ENCODE measurements at places on chromosomes 12 and 14. TPM values are rescaled to one million over a fixed set of nuclear protein-coding genes. Genes with fewer than 3 reads are reported as not detected.

The ALDH6A1 gene
- 24.7 TPM for polyA plus RNA-seq

The MDP1 gene
- 21.8 TPM for polyA plus RNA-seq

DNA sequence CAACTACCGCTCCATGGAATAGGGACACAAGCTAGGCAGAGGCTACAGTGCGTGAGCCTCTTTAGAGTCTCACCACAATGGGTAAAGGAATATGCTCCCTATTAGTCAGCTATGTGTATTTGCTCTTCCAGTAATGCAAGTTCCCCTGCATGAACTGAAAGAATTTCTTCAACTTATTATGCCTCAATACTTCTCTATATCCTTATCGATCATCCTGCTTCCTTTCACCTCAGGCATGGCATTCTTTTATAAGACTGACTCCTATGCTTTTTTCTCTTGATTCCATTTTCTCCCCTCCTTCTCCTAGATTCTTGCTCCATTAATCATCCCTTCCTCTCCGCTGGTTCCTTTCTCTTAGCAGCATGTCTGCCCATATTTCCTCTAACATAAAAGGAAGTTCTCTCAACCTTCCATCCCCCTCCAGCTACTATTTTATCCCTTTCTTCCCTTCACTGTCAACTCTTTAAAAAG, 94.5 kb upstream of the CPM start:
- no peak for DNase-seq

DNA sequence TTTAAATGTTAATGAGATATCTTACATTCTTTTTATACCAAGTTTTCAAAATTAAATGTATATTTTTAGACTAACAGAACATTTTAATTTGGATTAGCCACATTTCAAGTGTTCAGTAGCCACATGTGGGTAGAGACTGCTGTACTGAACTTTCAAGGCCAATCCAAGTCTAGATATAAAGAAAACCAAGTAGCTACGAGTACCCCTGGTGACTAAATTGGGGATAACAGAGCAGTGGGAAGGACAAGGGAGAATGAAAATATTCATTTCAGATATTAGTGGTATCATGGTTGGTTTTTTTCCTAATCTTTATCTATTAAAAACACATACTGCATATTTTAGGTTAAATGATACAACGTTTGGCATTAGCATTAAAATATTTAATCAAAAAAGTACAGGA, 69.4 kb upstream of the RHOJ start:
- no peak for DNase-seq

DNA sequence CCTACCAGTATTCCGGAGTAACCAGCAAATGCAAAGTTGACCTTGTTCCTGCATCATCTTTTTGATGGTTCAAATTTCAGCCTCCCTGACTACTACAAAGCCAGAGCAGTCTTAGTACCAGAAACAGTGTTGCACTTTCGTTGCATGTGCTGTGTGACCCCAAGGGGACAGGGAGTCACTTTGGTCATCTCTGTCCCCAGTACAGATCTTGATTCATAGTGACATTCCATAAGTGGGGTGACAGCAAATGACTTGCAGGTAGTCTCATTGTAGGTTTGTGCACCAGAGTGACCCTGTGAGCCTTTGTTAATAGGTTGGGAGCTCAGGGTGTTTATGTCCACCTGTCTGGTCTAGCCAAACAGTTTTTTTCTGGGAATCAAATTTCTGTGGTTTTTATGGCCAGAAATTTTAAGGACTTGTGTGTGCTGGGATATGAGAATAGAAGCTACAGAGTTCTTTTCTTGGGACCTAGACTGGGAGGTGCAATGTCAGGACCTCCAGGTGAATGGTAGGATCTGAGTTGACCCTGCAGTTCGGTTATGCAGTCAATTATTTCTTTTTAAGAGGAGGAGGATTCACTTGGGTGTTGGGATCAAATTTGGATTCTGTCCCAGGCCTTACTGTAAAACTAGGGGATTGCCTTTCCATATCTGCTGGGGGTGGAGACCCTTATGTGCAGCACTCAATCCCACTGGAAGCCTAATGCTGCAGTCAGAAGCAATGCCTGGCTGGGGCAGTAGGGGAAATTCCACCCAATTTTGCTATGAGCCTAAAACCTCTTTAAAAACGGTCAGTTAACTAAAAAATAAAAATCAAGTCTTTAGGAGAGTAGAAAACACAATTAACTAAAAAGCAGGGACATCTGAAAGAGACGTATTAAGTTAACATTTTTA, 10.1 kb downstream of the EIF5 start:
- no peak for DNase-seq

GRCh38 chr12:22722081-22722480, 97.1 kb downstream of the ETNK1 start:
- no peak for DNase-seq

All from large intestine (tissue), 12 donors.